ENCODE measurements at places on chromosomes 1 and 21.

DNA sequence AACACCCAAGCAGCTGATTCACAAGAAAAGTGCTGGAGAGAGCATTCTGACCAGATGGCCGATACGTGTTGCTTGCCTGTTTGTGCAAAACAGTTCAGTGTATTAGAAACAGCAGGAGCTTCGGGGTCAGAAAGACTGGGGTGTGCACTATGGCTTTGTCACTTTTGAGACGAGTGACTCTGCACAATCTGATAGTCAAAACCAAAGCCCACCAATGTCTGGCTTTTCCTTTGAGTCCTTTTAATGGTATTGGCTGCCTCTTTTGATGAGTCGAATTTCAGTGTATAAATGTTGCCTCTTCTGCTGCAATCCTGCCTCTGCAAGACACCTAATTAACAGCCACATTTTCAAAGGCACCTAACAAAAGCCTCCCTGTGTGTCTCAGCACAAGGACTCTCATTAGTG, 444.6 kb downstream of the AJAP1 start:
- DNase-seq, result no peak

DNA sequence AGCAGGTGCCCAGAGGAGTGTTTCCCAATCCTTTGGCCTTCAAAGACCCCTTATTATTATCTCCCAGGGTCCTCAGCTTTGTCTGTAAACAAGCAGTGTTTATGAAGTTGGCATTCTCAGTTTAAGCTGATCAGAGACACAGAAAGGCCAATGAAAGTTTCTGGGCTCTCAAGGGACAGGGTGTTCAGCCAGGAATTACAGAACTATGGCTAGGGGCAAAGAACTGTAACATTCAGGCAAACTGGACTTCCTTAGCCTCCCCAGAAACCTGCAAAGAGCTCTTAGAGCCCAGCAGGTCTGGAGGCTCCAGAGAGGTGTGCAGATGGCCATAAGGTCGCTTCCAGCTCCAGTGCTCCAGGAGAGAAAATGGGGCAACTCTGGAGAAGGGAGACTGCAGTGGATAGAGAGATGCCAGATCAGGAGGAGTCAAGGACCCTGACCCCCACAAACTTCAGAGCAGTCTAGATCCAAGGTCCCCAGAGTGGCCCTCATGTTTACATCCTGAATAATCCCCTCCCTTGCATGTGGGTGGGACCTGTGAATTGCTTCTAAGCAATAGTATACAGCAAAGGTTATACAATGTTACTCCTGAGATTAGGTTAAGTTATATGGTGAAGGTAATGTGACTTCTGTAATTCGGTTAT, 6.2 kb downstream of the ECHDC2 start:
- DNase-seq, result no peak

GRCh38 chr1:119368554-119368953, at the start of gene HAO2:
HAO2 (plus strand) TSS chr1:119368785; CDS start chr1:119381086, 12,301 bp downstream.
- no peak for DNase-seq

DNA sequence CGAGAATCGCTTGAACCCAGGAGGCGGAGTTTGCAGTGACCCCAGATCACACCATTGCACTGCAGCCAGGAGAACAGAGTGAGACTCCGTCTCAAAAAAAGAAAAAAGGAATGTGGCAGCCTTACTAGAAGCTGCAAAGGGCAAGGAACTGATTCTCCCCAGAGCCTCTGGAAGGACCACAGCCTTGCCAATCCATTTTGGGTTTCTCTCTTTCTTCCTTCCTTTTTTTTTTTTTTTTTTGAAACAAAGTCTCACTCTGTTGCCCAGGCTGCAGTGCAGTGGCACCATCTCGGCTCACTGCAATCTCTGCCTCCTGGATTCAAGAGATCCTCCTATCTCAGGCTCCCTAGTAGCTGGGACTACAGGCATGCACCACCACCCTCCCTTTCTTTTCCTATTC, 9.9 kb upstream of the IFNGR2 start:
- DNase-seq, result no peak

DNA sequence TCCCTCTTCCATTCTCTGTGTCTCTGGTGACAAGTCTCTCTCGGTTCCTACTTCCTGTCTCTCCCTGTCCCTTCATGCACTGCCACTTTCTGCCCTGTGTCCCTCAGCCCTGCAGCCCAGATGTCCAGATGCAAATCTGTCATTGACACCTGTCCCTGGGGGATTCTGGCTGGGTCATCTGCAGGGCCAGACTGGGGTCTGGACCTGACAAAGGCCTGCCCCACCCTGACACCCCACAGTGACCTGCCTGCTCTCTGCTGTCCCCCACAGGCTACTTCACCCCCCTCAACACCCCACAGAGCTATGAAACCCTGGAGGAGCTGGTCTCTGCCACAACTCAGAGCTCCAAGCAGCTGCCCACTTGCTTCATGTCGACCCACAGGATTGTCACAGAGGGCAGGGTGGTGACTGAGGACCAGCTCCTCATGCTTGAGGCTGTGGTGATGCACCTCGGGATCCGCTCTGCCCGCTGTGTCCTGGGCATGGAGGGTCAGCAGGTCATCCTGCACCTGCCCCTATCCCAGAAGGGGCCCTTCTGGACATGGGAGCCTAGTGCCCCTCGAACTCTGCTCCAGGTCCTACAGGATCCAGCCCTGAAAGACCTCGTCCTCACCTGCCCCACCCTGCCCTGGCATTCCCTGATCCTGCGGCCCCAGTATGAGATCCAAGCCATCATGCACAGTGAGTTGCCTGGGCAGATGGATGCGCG, 7.2 kb downstream of the THEMIS2 start:
- no peak for DNase-seq

DNA sequence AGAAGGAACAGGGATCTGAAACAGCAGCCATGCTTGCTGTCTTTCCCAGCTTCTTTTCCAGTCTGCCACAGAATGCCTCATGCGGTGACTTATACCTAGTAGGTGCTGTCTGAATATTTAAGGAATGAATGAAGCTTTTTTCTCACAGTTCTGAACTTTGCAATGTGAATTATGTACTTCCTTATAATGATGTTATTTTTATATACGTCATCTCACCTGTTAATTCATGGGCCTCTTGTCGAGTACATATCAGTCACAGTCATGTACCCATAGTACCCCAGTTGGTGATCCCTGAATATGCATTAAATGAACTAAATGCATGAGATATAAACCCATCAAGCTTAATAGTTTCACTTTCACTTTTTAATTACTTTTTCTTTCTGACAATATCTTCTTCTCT, 132.7 kb downstream of the NTNG1 start:
- DNase-seq, result no peak

- DNase-seq, result peak; percentile 68
These were observed 2.9 kb upstream of the SHCBP1L start for GRCh38 chr1:182955596-182956588.

DNA sequence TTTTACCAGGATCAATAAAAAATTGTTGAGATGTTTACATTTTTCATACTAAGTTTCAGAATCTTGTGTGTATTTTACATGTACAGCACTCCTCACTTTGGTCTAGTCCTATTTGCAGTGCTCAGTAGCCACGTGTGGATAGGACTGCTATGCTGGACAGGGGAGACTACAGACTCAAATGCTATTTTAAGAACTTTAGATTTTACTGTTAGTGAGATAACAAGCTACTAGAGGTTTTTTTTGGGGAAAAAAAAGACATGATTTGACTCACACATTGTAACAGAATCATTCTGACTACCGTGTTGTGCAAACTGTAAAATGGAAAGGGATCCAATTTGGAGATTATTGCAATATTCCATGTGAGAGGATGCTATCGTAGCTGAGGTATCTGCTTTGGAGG, 418.9 kb upstream of the PRMT6 start:
- DNase-seq, result no peak

GRCh38 chr1:34019741-34020552, 145.1 kb downstream of the CSMD2 start:
- DNase-seq, result no peak

GRCh38 chr1:110482662-110483307, 31.8 kb downstream of the PROK1 start:
- no peak for DNase-seq

DNA sequence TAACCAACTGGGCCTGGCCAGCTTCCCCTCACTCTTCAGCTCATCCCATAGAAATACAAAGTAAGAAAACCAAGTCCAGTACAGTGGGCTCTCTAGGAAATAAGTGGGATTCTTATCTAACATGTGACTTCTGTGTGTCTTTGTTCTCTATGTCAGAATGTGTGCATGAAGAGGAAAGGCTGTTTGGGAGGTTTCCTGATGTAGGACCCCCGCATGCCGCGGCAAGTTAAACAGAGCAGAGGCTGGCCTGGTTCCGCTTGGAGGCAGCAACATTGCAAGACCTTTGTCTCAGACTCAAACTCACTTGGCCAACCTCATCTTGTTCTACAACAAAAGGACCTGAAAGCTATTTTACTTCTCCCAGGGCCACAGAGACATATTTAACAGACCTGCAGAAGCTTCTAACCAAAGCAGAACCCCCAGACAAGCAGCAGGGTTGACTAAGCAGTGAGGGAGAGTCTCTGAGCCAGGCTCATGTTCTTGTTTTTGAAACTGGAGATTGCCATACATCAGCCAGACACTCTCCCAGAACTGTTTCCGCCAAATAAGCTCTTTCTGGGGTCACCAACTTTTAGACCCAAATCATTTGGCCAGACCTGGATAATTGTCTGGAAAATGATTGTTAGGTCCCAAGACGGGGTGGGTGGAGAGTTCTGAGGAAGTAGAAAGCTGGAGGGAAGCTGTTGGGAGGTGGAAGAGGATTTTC, 6.2 kb downstream of the MTARC2 start:
- DNase-seq, result no peak

DNA sequence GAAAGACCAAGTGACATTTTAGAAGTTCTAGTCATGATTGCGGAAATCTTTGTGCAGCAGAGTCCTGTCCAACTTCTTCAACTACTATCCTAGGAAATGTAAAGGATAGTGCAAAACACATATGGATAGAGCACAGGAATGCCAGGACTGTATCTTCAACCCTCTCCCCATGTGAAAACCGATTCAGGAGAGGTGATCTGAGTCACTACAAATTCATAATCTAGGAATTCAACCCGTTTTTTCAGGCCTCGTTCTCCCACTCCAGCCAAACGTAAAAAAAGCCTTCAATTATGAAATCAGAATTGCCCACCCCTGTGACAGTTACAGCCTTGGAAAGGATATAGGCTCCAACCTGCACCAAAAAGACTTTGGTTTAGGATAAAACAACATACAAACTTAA, 52.9 kb upstream of the RGS1 start:
- DNase-seq, result no peak

- DNase-seq, result peak; percentile 75
These were observed 47.1 kb downstream of the ATP2B4 start for GRCh38 chr1:203673550-203674411.

GRCh38 chr1:195960580-195960979, 647.7 kb downstream of the KCNT2 start:
- DNase-seq, result no peak

DNA sequence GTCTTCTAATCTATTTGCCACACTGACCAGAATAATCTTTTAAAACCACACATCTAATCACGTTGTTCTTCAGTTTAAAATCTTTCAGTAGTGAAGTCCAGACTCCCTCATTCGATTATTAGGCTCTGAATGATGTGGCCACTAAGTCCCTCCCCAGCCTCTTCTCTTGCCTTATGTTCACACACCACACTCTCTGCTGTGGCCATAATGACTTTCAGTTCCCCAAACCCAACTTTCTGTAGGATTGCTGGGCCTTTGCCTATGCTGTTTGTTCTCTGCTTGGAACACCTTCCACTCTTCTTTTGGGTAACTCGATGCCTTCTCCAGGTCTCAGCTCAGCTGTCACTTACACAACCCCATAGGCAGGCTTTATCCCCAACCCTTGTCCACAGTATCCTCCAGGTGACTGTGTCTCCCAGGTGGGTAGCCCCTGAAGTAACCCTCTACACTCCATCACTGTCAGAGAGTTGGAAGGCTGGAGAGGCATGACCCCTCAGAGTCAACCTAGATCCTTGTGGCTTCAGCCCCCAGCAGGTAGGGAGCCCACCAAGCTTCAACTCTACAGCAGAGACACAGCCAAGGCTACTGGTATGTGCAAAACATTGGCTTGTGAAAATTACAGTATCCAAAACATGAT, 8.4 kb upstream of the SLC37A1 start:
- DNase-seq, result no peak

GRCh38 chr1:28867850-28868249, 46.5 kb upstream of the EPB41 start:
- no peak for DNase-seq

DNA sequence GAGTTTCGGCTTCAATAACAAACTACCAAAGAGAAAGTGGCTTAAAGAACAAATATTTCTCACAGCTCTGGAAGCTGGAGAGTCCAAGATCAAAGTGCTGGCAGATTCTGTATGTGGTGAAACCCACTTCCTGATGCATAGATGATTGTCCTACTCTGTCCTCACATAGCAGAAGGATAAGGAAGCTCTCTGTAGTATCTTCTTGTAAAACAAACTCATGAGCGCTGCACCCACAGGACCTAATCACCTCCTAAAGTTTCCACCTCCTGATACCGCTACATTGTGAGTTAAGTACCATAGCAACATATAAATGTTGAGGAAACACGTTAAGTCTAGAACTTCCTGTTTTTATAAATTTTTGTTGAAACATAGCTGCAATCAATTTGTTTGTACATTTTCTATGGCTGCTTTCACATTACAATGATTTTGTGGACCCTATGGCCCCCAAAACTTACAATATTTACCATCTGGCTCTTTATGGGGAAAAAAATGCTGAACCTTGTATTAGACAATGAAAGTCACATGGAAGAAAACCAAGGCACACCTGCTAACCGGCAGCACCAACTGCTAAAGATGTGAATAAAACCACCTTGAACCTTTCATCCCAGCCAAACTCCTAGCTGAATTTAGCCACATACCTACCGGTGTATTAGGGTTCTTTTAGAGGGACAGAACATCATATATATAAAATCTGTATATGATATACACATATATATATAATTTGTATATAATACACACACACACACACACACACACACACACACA, 1423.4 kb downstream of the NCAM2 start:
- DNase-seq, result no peak

DNA sequence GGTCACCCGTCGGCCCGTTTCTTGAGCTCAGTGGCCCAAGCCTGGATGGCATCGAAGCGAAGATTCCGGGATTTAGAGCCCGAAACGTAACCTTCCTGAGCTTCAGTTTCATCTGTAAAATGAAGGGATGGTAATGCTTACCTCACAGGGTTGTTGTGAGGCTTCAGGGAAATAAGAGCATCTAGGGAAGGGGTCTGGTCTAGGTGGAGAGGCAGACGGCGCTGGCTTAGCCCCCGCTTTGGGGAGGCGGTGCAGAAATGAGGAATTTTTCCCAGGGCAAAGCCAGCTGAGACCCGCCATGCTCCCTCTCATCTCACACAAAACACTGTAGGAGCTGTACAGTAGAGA, 717 bp upstream of the MYCL start:
- DNase-seq, result no peak

DNA sequence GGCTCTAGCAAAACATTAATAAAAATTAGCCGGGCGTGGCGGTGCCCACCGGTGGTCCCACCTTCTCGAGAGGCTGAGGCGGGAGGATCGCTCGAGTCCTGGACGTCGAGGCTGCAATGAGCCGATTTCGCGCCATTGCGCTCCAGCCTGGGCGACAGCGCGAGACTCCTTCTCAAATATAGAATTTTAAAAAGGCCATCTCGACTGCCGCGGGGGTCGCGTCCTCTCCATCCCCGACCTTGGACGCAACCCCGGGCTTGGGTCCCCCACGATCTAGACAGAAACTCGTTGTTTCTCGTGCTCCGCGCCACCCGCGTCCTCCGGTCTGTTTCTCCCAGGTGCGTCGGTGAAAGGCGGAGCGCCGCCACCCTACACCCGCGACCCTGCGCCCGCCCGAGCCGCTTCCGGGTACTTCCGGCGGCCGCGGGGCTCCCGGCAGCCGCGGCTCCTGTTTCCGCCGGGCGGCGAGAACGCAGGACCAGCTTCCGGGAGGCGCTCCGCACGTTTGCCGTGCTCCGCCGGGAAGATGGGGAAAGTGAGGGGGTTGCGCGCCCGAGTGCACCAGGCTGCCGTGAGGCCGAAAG, at the start of gene SLX9:
SLX9 (plus strand) TSS at position 498 of the 584 bp plus-strand sequence; CDS start at position 527, 29 bp downstream.
- DNase-seq, result peak; percentile 23

- no peak for DNase-seq
These were observed 68.8 kb downstream of the JMJD4 start for GRCh38 chr1:227666286-227666685.
